Activated T-helper 1 cell treated with anti-CD3 and anti-CD28 coated beads, Interleukin-2, amount 50 U/mL, for 16 hours (primary cell): ENCODE measurements at places on chromosomes 3 and 15.

DNA sequence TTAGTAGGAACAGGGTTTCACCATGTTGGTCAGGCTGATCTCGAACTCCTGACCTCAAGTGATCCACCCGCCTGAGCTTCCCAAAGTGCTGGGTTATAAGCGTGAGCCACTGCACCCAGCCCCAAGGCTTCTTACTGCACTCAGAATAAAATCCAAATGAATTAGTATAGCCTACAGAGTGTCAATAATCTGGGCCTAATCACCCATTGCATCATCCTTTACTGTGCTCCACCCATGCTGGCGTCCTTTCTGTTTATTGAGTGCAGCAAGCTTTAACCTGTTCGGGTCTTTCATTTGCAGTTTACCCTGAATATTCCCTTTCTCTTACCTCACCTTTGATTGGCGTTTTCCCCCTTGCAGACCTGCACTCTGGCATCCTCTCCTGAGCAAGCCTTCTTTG, 77.7 kb downstream of the CEP63 start:
- DNase-seq: no peak

GRCh38 chr3:120147072-120147871, 53.0 kb upstream of the GSK3B start:
- DNase-seq: peak; percentile 12

DNA sequence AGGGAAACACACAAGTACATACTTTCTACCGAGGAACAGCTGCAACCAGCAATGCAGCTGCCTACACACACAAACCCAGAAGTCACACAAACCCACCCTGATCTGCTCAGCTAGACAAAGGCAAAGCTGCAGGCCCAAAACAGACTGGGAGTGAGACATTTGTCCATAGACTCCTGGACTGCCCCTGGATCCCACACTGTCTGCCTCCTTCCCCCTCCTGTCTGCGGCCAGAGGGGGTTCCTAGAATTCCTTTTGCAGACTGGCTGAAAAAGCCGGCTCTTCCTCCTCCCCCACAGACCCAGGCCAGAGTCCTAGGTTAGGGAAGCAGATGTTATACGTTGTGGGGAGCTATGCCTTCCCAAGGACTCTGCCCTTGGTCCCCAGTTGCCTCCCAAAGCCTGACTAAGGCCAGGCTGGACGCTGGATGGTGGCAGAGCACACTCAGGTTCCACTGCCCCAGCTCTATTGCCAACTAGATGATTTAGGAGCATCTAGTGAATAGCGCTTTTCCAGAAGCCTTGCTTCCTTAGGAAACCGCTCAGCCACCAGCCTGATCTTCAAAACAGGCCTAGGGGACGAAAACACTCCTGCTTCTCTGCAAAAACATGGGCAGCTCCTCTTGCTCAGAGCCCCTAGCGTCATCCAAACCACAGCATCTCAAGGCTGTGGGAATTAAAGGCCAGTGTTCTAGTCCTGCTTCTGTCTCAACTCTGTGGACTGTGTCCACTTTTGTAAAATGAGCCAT, 37.4 kb upstream of the CILP start:
- no peak for DNase-seq

- no peak for DNase-seq
These were observed 79.5 kb upstream of the BLM start for GRCh38 chr15:90637693-90638092.

GRCh38 chr15:52733696-52734255, 54.6 kb upstream of the ATOSA start:
- no peak for DNase-seq

DNA sequence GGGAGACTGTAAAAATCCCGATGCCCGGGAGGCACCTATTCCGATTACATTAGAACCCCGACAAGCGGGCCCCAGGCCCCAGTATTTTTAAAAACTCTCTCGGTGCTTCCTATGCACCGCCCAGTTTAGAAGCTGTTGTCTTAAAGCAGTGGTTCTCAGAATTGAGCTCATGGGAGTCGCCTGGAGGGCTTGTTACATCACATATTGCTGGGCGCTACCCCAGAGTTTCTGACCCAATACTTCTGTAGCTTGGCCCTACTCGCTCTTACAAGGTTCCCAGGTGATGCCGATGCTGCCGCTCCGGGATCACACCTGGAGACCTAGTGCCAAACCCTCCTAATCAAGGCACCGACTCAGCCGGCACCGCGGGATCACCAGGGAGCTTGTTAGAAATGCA, 35.2 kb downstream of the CPN2 start:
- DNase-seq: no peak
